ENCODE measurements at places on chromosomes 6 and 20.

DNA sequence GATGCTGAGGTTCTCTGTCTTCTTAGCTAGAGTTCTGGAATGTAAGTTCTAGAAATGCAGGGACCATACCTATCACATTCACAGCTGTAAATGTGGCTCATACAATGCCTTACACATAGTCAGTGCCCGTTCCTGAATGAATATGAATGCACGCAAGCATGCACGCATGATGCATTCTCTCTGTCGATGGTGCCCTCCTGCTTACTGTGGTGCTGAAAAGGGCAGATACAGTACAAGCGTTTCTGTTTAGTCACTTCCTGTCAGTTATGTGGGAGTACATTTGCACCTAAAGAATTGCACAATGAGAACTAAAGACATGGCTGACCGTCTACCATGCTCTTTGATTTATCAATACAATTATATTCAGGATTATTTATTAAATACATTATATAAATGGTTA is 152.2 kb upstream of the SOX4 start:
- H3K27me3 ChIP-seq, result no peaks in the 10 kb centered on the region
- H3K27ac ChIP-seq, result no peak overlapping the region
- no peaks in the 10 kb centered on the region for H3K36me3 ChIP-seq
- no peak for DNase-seq
- H3K4me1 ChIP-seq, result no peaks in the 10 kb centered on the region
- H3K4me3 ChIP-seq, result no peak overlapping the region

- no peaks in the 10 kb centered on the region for H3K27me3 ChIP-seq
- H3K4me3 ChIP-seq, result no peak overlapping the region
- peak; percentile 88 for DNase-seq
- peak overlapping the region; percentile 94 for H3K27ac ChIP-seq
- peaks cover 32% of the 10 kb centered on the region for H3K36me3 ChIP-seq
Measured at GRCh38 chr6:32114796-32115195, 5.7 kb upstream of the TNXB start.

GRCh38 chr6:79733388-79733787 is 102.3 kb downstream of the SH3BGRL2 start:
- no peak overlapping the region for H3K27ac ChIP-seq
- no peaks in the 10 kb centered on the region for H3K4me1 ChIP-seq
- no peak for DNase-seq
- no peaks in the 10 kb centered on the region for H3K27me3 ChIP-seq

DNA sequence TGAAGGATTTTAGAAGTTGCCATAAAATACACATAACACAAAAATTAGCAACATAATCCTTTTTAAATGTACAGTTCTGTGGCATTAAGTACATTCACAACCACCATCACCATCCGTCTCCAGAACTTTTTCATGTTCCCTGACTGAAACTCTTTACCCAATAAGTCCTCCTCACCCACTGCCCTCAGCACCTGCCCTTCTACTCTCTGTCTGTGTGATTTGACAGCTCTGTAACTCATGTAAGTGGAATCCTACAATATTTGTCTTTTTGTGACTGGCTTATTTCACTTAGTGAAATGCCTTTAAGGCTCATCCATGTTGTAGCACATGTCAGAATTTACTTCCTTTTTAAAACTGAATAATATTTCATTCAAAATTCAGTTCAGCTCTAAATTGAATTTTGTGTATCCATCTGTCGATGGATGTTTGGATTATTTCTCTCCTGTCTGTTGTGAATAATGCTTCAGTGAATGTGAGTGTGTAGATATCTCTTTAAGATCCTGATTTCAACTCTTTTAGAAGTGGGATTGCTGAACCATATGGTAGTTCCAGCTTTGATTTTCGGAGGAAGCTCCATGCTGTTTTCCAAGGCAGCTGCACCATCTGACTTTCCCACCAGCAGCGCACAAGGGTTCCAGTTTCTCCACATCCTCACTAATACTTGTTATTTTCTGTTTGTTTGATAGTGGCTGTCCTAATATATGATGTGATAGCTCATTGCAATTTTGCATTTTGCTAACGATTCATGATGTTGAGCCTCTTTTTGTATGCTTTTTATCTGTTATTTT is 4.2 kb downstream of the ENTPD6 start:
- H3K27me3 ChIP-seq, result no peaks in the 10 kb centered on the region
- peaks cover 36% of the 10 kb centered on the region for H3K4me1 ChIP-seq
- H3K4me3 ChIP-seq, result no peak overlapping the region
- no peak for DNase-seq
- H3K36me3 ChIP-seq, result no peaks in the 10 kb centered on the region

DNA sequence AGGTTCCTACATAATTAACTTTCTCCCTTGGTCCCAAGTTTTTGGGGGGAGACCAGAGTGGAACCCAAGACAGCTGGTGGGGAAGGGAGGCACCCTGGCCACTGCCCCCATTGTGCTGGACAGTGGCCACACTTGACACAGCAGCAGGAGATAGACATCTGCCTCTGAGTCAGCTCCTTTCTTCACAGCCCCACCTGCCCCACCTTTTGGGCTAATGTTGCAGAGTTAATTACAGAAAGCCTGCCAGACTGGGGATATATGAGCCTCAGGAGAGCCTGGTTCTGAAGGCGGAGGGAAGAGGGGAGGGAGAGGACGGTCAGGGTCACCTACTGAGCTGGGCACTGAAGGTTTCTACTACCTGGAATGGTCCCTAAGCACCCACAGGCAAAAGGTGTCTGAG is 50.6 kb downstream of the MAFB start:
- no peak overlapping the region for H3K27ac ChIP-seq
- no peak overlapping the region for H3K4me3 ChIP-seq
- DNase-seq, result peak; percentile 70

DNA sequence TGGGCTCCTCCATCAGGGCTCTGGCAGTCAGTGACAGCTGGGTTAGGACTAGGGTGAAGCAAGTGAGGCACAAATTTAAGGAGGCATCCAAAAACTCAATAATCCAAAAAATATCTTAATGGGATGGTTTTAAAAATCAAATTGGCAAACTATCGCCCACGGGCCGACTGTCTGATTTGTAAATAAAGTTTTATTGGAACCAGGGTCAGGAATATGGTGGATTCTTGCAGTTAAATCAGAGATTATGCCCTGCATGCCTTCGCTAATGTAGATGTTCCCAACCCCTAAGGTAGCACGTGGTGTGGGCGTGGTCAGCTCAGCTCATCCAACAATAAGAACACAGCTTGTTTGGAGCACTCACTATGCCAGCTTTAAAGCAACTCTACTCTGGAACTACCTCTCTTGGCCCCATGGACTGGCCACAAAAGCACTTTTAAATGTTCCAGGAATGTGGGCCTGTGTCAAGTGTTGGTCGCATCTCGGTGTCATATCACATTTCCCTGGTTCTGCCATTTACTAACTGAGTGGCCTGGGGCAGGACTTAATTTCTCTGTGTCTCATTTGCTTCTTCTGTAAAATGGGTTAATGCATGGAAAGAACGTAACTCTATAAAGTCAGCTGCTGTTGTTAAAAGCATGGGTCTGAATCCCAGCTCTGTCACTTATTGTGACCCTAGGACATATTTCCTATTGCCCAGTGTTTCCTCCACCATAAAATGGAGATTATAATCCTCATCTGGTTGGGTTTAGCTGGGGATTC is 7.0 kb downstream of the TP53RK start:
- no peak overlapping the region for H3K4me3 ChIP-seq
- peaks cover 12% of the 10 kb centered on the region for H3K36me3 ChIP-seq
- no peak overlapping the region for H3K27ac ChIP-seq
- no peaks in the 10 kb centered on the region for H3K27me3 ChIP-seq

GRCh38 chr6:142746524-142746923 is 198.5 kb downstream of the HIVEP2 start:
- H3K27me3 ChIP-seq, result no peaks in the 10 kb centered on the region
- no peak for DNase-seq
- no peaks in the 10 kb centered on the region for H3K36me3 ChIP-seq
- H3K4me3 ChIP-seq, result no peak overlapping the region
- H3K4me1 ChIP-seq, result no peaks in the 10 kb centered on the region

- no peaks in the 10 kb centered on the region for H3K27me3 ChIP-seq
- no peak overlapping the region for H3K4me3 ChIP-seq
- no peak overlapping the region for H3K27ac ChIP-seq
Measured at GRCh38 chr6:12371151-12371550, 81.0 kb downstream of the EDN1 start.

DNA sequence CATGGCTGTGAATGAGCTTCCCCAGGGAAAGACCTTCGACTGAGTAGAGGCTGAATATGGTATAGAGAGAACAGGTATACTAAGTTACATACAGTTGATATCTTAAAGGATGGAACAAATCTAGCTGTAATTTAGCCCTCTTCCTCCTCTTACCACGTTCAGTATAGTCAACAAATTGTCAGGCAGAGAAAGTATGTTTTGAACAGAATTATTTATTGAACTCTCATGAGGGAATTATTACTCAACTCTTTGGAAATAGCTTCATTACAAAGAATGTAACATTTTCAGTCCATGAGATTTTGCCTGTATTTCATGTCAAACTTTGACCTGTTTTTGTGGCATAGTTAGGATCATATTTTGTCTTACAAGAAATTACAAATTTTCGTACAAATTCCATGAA is 63.0 kb downstream of the SH3BGRL2 start:
- H3K27ac ChIP-seq, result no peak overlapping the region
- H3K4me3 ChIP-seq, result no peak overlapping the region
- H3K4me1 ChIP-seq, result no peaks in the 10 kb centered on the region

DNA sequence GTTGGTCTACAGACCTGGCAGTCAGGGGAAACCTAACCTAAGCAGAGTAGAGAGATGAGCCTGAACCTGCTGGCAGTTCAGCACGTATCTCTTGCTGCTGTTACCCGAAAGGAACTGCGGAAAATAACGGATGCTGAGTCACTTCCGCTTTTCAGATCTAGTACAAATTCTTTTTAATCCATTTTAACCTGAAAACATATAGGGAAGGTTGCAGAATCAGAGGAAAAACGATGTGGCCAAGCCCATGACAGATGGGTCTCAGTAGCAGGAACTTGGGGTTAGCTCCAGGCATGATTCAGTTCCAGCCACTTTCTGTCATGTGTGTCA is 351.9 kb upstream of the PRND start:
- no peaks in the 10 kb centered on the region for H3K27me3 ChIP-seq
- H3K4me1 ChIP-seq, result no peaks in the 10 kb centered on the region
- H3K27ac ChIP-seq, result no peak overlapping the region
- H3K36me3 ChIP-seq, result no peaks in the 10 kb centered on the region
- H3K4me3 ChIP-seq, result no peak overlapping the region

GRCh38 chr20:44219791-44220190 is 9.2 kb upstream of the OSER1 start:
- H3K27me3 ChIP-seq, result no peaks in the 10 kb centered on the region
- H3K4me3 ChIP-seq, result no peak overlapping the region
- DNase-seq, result no peak
- H3K27ac ChIP-seq, result no peak overlapping the region
- no peaks in the 10 kb centered on the region for H3K36me3 ChIP-seq

DNA sequence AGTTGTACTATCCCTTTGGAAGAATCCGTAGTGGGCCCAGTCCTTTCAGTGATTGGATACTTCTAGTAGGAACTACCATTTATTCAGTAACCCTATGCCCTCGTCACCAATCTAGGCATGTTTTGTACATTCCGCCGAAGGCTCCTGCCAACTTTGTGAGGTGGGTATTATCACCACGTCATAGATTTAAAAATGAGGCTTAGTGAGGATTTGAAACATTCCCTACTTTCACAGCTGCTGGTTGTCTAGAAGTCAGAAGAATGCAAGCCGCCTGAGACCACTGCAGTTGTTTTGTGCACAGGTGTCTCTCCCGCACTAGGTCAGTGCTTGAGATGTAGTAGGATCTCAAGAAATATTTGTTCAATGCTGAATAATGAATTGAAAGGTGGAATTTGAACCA is 32.6 kb downstream of the ENPP1 start:
- no peaks in the 10 kb centered on the region for H3K36me3 ChIP-seq
- no peaks in the 10 kb centered on the region for H3K4me1 ChIP-seq
- H3K27me3 ChIP-seq, result no peaks in the 10 kb centered on the region
- DNase-seq, result no peak

DNA sequence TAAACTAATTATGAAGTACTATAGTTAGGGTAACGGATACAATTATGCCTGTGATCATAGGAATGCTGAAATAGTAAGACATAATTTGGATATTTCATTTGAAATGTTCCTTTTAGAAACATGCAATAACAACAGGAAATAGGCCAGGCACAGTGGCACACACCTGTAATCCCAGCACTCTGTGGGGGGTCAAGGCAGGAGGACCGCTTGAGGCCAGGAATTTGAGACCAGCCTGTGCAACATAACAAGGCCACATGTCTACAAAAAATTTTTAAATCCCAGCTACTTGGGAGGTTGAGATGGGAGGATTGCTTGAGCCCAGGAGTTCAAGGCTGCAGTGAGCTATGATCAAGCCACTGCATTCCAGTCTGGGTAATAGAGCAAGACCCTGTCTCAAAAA is 25.7 kb upstream of the MYO6 start:
- H3K4me3 ChIP-seq, result no peak overlapping the region
- H3K27ac ChIP-seq, result no peak overlapping the region
- no peaks in the 10 kb centered on the region for H3K36me3 ChIP-seq
- H3K4me1 ChIP-seq, result no peaks in the 10 kb centered on the region
- no peak for DNase-seq
- H3K27me3 ChIP-seq, result no peaks in the 10 kb centered on the region

- no peaks in the 10 kb centered on the region for H3K4me1 ChIP-seq
- H3K27ac ChIP-seq, result no peak overlapping the region
- no peak overlapping the region for H3K4me3 ChIP-seq
- DNase-seq, result no peak
- H3K27me3 ChIP-seq, result no peaks in the 10 kb centered on the region
Measured at GRCh38 chr6:48978016-48978415, 485.0 kb downstream of the MMUT start.

GRCh38 chr20:39778847-39779604 is 816.9 kb downstream of the DHX35 start:
- H3K4me3 ChIP-seq, result no peak overlapping the region
- peaks cover 15% of the 10 kb centered on the region for H3K4me1 ChIP-seq
- H3K27ac ChIP-seq, result no peak overlapping the region
- H3K27me3 ChIP-seq, result no peaks in the 10 kb centered on the region
- H3K36me3 ChIP-seq, result no peaks in the 10 kb centered on the region

- no peaks in the 10 kb centered on the region for H3K4me1 ChIP-seq
- H3K27me3 ChIP-seq, result no peaks in the 10 kb centered on the region
- no peak overlapping the region for H3K27ac ChIP-seq
- DNase-seq, result no peak
Measured at GRCh38 chr6:140586426-140587061, 1212.1 kb upstream of the CITED2 start.

DNA sequence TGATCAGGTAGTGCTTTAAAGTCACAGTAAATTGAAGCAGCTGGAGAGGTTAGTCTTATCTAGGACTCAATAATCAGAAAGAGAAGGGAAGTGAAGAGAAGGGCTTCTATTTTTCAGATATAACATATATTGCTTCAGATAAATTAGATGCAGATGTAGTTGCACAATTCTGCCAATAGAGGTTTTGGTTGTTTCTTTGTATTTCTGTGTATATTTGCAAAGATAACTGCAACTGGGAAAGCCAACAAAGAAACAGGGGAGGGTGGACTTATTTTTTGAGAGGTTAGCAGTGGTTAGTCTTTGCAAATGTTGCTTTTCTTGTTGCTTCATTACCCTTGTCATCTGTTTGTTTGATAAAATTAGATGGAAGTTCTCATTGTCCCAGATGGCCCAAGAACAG is 106.6 kb downstream of the ADGRG6 start:
- no peaks in the 10 kb centered on the region for H3K4me1 ChIP-seq
- no peaks in the 10 kb centered on the region for H3K27me3 ChIP-seq
- DNase-seq, result no peak
- H3K36me3 ChIP-seq, result no peaks in the 10 kb centered on the region
- no peak overlapping the region for H3K27ac ChIP-seq

All from vagina (tissue), 2 donors.